ENCODE measurements at places on chromosomes 12 and 14.

DNA sequence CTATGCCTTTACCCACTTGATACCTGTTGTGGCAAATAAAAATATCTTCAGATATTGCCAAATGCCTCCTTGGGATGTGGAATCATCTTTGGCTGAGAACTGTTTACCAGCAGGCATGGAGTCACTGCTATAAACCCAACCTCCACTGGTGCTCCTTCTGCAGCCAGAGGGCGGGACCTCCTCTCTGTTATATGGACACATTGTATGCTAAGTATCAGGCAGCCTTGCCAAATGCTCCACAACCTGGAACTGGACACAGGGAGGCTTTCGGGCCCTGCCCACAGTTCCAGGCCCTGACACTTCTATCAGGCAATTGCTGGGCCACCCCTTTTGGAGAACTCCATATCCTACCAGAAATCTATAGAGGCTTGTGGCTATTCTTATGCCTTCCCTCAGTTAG, 201.0 kb downstream of the TMX1 start:
- DNase-seq, result no peak

GRCh38 chr14:70810621-70811020, 1.3 kb upstream of the MAP3K9 start:
- no peak for DNase-seq

DNA sequence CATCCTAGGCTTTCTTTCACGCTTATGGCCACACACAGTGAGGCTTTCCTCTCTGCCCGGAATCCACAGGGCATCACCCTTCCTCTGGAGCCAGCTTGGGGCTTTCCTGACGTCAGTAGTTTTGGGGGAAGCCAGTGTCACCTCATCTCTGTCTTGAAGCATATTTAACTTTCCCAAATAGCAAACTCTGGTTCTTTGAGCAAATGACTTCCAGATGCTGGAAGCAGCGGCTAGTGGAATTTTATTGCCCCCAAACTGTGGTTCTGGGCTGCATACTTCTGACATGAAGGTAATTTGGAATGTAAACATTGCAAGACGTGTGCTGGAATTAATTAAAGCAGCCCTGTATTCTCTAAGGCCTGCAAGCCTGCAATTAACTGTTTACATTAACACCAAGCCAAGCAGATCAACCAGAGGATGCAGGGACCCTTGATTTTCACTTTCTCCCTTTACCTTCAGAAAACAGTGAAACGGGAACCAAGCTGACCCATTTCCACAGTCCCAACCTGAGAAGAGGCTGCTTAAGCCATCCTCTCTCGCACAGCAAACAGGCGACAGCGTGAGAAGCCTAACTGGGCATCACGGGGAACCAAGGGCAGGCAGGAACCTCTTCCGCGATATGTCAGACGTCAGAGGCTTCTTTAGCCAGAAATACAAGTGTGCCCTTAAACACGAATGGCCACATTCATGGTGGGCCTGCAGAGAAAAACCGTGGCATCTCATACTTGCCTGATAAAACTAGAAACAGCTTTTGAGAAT, 258.4 kb downstream of the CACNA1C start:
- DNase-seq, result no peak

- DNase-seq, result no peak
Observed at GRCh38 chr12:111981987-111982386, 31.0 kb downstream of the TMEM116 start.

- DNase-seq, result no peak
Observed at GRCh38 chr12:16154990-16155389, 122.5 kb downstream of the SLC15A5 start.

GRCh38 chr12:97283297-97283696, 179.3 kb upstream of the RMST start:
- no peak for DNase-seq

GRCh38 chr12:132384916-132385774, 55.8 kb upstream of the GALNT9 start:
- no peak for DNase-seq

DNA sequence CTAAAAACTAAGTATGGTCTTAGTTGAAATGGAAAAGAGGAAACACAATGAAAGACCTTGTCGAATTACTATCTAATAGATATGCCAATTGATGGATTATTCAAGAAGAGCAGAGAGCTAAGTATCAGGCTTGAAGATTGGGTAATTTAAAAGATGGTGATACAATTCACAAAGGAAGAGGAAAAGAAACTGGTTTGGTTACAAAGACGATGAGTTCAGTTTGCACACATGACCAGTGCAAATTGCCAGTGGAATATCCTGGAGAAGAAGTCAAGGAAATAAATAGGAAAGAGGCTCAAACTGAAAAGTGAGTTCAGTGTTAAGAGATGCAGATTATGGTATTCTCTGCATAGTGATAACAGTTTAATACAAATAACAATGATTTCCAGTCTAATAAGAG, 2.5 kb upstream of the RAP1B start:
- DNase-seq, result no peak

DNA sequence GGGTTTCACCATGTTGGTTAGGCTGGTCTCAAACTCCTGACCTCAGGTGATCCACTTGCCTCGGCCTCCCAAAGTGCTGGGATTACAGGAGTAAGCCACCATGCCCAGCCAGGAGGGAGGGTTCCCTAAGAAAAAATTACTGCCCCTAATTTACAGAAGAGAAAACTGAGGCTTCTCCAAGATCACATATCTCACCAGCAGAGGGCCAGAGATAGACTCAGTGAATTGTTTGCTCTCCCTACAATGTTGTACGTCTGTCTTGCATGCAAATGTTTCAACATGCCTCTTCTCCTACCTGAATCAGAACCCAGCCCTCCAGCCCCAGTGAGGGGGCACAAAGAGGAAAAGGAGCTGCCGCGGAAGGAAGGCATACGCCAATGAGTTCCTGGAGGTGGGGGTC, 48.3 kb upstream of the TMEM263 start:
- DNase-seq, result no peak

DNA sequence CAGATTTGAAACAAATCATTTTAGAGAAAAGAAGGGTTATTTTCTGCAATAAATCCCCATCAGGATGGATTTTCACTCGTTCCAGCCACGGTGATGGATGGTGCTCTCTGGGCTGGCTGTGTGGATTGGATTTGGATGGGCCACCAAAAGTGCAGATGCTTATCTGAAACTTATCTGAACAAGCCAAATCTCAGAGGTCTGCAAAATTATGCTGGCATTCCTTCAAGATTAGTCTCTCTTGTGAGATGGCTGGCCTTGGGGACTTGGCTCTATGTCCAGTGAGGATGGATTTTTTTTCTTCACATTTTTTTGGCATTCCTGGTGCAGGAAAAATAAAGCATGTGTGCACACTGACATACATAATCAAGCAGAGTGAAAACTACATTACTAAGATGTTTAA, 341.9 kb downstream of the GXYLT1 start:
- no peak for DNase-seq

DNA sequence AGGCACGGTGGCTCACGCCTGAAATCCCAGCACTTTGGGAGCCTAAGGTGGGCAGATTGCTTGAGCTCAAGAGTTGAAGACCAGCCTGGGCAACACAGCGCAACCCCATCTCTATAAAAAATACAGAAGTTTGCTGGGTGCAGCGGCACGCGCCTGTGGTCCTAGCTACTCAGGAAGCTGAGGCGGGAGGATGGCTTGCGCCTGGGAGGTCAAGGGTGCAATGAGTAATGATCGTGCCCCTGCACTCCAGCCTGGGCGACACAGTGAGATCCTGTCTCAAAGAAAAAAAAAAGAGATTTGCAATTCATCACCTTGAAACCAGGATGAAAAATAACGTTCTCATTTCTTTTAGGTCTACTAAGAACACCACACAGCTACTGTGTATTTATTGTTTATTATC, 4.0 kb downstream of the STX2 start:
- no peak for DNase-seq

- no peak for DNase-seq
Observed at GRCh38 chr14:102103062-102103695, 16.3 kb upstream of the HSP90AA1 start.

GRCh38 chr14:75132382-75133086, 5.7 kb upstream of the NEK9 start:
- DNase-seq, result peak; percentile 55

GRCh38 chr12:68340404-68341270, 8.5 kb upstream of the MDM1 start:
- DNase-seq, result no peak

Data from smooth muscle cell of the brain vasculature (primary cell).